Activated T-helper 2 cell treated with anti-CD3 and anti-CD28 coated beads, Interferon-gamma antibody, Interleukin-2, Interleukin-4, amounts not matched to agents 10 μg/mL and 5 μg/mL and 100 μg/mL, durations not matched to agents 14 hours and 24 hours and 36 hours (primary cell): ENCODE measurements at places on chromosomes 3 and 15.

DNA sequence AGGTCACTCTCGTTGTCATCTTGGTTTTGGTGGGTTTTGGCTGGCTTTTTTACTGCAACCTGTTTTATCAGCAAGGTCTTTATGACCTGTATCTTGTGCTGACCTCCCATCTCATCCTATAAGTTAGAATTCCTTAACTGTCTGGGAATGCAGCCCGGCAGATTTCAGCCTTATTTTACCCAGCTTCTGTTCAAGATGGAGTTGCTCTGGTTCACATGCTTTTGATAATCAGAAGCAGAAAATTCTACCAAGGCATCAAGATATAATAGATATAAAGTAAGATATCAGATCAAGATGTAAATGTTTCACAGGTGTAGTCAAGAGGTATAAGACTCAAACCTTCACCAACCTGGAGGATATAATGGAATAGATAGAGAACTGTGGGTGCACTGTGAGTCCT is 16.0 kb downstream of the GPR176 start:
- H3K27ac ChIP-seq, result no peak overlapping the region
- H3K4me1 ChIP-seq, result peaks cover 2% of the 10 kb centered on the region
- no peak overlapping the region for H3K4me3 ChIP-seq
- no peaks in the 10 kb centered on the region for H3K36me3 ChIP-seq

DNA sequence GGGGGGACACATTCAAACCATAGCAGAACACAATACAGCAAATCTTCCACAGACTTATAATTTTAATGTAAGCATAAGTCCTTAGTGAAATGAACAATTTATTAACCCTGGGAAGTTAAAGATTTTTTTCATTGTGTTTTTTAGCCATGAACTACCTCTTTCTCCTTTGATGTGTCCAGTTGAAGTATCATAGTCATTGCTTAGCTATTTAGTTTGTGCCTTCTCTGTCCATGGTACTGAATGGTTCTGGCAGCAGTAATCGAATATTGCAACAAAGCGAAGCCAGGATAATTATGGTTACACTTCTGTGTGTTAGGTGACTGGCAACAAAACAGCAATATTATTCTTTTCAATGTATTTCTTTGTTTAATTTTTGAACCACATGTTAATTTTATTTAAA is 403.0 kb upstream of the ONECUT1 start:
- no peak overlapping the region for H3K27ac ChIP-seq
- H3K36me3 ChIP-seq, result no peaks in the 10 kb centered on the region
- H3K4me3 ChIP-seq, result no peak overlapping the region
- H3K27me3 ChIP-seq, result peaks cover 3% of the 10 kb centered on the region
- H3K4me1 ChIP-seq, result peaks cover 5% of the 10 kb centered on the region
- DNase-seq, result no peak

DNA sequence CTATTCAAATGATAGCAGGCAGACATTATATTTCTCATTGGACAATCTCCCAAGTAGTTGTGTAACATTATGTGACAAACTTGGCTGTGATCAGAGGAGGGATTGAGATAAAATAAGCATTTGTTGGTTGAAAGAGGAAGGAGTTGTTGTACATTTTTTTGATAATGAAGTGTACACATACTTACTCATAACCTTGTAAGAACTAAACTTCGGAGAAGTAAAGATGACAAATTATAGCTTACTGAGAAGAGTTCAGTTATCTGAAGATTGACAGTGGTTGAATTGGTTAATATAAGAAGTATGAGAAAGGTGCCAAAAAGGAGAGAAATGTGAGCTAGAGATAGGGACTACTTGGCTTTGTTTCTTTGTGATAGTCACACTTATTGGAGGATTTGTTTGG is 32.6 kb downstream of the STT3B start:
- peaks cover 17% of the 10 kb centered on the region for H3K36me3 ChIP-seq
- peak overlapping the region; percentile 28 for H3K27ac ChIP-seq
- peaks cover 62% of the 10 kb centered on the region for H3K4me1 ChIP-seq
- H3K27me3 ChIP-seq, result no peaks in the 10 kb centered on the region
- no peak overlapping the region for H3K4me3 ChIP-seq
- DNase-seq, result no peak

DNA sequence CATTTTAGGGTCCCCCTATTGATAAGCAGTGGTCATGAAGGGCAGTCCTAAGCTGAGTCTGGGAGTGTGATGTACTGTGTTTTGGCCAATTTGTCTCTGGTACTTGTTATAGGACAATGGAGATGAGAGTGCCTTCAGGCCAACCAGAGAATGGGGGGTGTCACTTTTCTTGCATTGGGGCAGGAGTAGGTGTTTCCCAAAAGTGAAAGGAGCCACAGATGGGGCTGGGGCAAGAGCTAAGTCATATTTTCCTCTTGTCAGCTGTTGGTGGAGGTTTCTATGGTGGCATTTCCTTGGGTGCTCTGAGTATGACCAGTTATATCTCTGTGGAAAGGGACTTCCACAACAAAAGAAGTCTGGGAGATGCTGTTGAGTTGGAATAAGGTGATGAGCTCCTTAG is 24.7 kb upstream of the BSN start:
- no peak overlapping the region for H3K4me3 ChIP-seq
- peaks cover 18% of the 10 kb centered on the region for H3K4me1 ChIP-seq
- no peak for DNase-seq

DNA sequence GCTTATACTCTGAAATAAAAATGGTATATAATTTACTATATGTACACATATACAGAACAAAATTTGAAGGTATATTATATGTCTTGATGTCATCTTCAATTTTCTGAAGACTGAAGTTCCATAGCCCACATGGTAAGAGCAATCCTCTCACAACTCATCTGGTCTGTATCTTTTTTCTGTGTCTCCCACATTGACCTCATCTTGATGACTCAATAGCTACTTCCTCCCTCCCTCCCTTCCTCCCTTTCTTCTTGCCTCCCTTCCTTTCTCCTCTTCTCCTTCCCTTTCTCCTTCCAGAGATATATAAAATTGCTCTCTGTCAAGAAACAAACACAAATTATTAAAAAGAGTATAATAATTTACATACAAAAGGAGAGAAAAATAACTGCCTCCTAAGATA is 268.5 kb downstream of the SQOR start:
- no peak overlapping the region for H3K27ac ChIP-seq
- no peaks in the 10 kb centered on the region for H3K27me3 ChIP-seq
- no peak overlapping the region for H3K4me3 ChIP-seq
- no peak for DNase-seq
- no peaks in the 10 kb centered on the region for H3K4me1 ChIP-seq

DNA sequence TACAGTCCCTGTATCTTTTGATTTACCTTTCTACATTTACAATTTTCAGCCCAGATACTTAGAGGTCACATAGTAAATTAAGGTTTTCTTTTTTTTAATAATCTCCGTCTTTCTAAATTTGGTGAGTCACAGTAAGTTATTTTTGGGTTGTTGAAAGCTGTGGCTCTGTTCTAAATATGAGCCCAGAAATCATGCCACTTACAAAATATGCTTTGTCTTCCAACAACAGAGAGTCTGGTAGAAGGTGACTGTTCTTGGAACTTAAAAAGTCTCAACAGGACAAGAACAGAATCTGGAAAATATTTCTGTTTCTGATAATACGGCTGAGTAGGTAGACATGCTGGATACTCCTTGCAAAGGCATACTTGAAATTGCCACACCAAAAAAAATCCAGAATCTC is 16.0 kb downstream of the GOLGA8S start:
- no peaks in the 10 kb centered on the region for H3K4me1 ChIP-seq
- peaks cover 3% of the 10 kb centered on the region for H3K27me3 ChIP-seq
- no peaks in the 10 kb centered on the region for H3K36me3 ChIP-seq
- DNase-seq, result no peak
- H3K27ac ChIP-seq, result no peak overlapping the region
- no peak overlapping the region for H3K4me3 ChIP-seq

DNA sequence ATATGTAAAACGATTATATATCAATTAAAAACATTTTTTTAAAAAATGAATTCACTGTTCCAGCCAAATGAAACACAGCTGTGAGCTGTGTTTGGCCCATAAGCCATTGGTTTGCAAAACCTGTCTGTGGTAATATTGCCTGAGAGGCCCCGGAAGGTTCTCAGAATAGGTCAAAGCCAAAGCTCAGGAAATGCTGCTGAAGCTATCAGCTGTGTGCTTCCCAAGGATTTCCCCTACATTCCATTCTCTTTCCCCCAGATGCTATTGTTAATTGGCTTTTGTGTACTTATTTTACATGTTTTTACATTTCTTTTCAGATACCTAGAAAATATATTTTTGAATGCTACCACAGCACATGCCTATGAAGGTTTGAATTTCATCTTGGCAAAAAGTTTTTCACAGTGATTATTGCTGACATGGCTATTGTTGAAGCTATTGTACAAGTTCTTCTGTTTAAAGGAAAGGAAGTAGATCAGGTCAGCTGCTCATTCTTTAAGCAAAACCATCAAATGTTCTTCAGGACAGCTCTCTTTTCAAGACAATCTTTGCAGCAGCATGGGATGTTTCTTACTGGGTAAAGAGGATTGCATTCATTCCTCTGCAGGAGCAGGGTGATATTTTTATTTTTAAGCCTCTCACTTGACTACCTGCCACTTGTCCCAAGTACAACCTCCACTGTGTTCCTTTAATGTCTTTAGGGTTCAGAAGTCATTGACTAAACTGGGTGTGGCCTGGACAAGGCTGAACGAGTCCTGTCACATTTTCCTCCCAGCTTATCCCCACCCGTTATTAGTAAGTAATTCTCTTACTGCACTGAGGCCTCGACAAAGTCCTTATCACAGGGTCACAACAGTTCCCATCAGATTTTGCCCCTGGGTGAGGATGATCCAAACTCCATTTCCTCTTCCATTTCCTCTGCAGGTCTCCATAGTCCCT is 26.3 kb upstream of the BNC1 start:
- no peaks in the 10 kb centered on the region for H3K36me3 ChIP-seq
- H3K27me3 ChIP-seq, result peaks cover 7% of the 10 kb centered on the region
- no peak for DNase-seq
- no peak overlapping the region for H3K27ac ChIP-seq
- no peak overlapping the region for H3K4me3 ChIP-seq
- H3K4me1 ChIP-seq, result no peaks in the 10 kb centered on the region

DNA sequence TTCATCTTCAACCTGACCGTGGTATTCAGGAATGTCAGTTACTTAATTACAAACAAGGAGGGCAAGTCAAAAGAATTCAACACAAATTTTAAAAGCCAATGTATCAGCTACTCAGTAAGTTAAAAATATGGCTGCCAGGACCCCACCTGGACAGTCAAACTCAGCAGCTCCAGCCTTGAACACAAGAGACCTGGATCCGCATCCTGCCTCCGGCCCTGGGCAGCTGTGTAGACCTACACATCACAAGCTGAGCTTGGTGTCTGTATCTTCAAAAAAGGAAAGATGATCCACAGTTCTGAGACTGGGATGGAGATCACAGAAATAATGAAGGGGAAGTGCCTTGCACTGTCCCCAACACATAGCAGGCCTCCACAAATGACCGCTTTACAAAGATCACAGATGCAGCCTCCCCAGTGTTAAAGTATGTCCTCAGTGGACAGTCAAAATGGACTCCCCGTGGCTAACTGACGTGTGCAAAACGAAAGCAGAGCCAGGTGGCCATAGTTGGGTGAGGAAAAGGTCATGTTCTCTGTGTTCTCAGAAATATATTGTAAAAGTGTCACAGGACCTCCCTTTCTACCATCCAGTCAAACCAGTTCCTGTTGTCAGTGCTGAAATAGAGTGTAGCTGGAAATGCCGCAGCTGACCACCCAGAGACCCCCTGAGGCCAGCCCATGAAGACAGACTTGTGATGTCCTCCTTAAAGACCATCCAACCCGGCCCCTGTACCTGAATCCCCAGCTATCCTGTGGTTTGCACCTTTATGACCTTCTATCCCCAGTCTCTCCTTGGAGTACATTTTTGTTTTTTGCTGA is 168.5 kb upstream of the NSMCE3 start:
- H3K4me1 ChIP-seq, result no peaks in the 10 kb centered on the region
- DNase-seq, result no peak
- no peaks in the 10 kb centered on the region for H3K36me3 ChIP-seq

DNA sequence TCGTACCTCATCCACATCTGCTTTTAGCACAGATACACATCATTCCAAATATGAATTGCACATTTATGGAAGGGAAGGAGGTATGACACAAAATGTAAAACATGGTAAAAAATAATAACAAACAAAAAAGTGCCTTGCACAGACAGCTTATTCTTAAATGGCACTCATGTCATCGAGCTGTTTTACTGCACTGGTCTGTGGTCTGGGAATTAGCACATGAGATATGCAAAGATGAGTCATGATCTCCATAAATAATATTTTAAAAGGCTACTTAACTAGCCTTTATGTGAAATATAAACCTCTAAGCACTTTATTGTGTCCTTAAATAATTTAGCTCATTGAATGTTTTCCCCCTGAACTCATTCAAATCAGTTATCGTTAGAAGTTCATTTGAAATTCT is 142.2 kb upstream of the ZNF385D start:
- H3K27ac ChIP-seq, result no peak overlapping the region
- H3K4me3 ChIP-seq, result no peak overlapping the region
- H3K36me3 ChIP-seq, result no peaks in the 10 kb centered on the region
- no peaks in the 10 kb centered on the region for H3K27me3 ChIP-seq

DNA sequence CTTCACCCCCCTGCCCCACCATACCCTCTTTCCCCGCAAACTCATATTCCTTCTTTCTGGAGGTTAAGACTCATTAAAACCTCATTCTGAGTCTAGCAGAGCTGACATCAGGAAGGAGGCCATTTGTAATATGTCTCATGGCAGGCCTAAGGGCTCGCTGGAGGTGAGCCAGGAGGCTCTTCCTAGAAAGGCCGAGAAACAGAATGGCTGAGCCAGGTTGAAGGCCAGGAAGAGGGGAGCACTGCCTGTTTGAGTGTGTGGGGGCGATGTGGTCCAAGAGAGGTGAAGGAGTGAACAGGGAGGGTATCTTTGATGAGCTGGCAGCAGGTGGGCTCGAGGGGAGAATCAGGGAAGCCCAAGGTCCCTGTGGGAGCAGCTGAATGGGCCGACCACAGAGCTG is 317.3 kb downstream of the TLE3 start:
- H3K27ac ChIP-seq, result no peak overlapping the region
- H3K4me1 ChIP-seq, result peaks cover 17% of the 10 kb centered on the region
- H3K4me3 ChIP-seq, result no peak overlapping the region

GRCh38 chr3:170496868-170497140 is 78.1 kb downstream of the CLDN11 start:
- no peak overlapping the region for H3K27ac ChIP-seq
- H3K27me3 ChIP-seq, result peaks cover 5% of the 10 kb centered on the region
- H3K4me3 ChIP-seq, result no peak overlapping the region

GRCh38 chr3:4351164-4351855 is 48.1 kb downstream of the SETMAR start:
- peaks cover 23% of the 10 kb centered on the region for H3K4me1 ChIP-seq
- H3K36me3 ChIP-seq, result no peaks in the 10 kb centered on the region
- peak overlapping the region; percentile 86 for H3K27ac ChIP-seq
- peak overlapping the region; percentile 55 for H3K4me3 ChIP-seq
